ENCODE measurements at places on chromosomes 5 and 9.

DNA sequence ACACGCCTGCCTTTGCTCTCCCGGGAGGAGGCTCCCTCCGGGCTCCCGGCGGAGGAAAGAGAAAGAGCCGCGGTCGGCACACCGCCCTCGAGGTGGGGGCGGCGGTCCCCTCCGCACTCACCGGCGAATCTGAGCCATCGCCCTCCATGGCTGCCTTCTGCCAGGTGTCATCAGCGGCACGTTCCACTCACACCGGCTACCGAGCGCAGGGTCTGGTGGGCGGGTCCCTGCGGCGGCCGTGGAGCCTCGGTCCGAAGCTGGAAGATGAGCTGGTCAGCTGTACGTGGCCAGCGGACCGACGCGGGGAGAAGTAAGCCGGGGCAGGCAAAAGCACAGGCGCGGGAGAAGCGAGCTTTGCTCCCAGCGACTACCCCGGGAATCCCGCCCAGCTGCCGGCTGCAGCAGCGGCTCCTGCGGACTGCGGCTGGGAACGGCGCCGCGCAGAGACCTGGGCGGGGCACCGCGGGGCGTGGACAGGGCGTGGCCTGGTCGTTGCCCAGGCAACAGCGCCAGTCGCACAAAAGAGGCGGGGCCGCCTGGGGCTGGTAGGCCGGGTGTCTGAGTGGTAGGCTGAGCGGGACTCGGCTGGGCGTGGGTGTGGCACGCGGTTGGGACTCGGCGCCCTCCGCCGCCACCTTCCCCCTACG is at the start of gene TRIM36:
Gene TRIM36, minus strand, starts transcription at position 422 of the 647 bp plus-strand sequence. Its CDS starts 274 bp downstream, at position 148.
- DNase-seq, result peak; percentile 86

DNA sequence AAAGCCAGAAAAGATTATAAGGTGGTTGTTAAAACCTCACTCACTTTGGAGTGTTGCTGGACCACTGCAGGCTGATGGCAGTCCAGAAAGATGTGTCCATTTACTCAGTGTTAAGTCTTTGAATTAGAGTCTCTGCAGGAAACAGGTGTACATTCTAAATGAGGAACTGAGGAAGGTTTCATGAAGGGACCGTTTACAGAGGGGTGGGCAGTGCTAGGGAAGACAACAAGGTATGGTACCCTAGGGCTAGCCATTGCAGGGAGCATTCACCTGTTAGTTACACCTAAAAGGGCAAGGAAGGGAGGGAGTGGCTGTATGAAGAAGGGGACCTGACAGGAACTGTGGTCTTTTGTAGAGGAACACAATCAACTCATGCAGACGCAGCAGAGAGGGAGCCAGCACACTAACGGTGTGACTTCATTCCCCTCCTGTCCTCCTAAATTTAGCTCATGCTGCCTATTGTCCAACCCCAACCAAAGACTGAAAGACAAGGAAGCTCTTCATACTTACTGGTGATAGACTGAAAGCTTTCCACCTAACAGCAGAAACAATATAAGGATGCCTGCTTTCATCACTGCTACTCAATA is 32.2 kb upstream of the PAX5 start:
- no peak for DNase-seq

GRCh38 chr9:99264070-99264680 is 42.1 kb downstream of the SEC61B start:
- DNase-seq, result no peak

DNA sequence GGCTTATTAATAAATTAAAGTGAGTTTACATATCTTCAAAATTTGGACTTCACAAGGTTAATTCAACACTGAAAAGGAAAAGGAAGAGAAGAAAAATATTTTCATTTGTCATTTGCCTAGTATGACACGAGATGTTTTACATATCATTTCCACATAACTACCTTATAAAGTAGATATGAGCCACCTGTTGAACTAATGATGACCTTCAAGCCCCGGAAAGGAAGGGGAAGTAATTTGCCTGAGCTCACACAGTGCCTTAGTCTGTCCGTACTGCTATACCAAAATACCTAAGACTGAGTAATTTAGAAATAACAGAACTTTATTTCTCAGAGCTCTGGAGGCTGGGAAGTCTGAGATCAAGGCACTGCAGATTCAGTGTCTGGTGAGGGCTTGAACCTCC is 17.9 kb downstream of the CMYA5 start:
- DNase-seq, result no peak

DNA sequence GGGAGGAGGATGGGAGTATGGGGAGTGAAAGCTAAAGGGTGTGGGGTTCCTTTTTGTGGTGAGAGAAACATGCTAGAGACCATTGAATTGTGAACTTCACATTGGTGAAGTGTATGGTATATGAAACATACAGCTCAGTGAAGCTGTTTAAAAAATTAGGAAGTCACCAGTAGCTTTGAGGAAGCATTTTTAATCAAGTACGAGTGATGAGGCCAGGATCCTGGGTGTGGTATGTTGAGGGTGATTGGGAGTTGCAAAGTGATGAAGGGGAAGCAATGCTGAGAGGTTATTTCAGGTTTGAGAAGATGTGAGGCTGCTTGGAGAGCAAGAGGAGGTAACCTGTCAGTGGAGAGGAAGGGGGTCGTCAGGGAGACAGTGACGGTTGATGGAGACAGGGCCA is 22.7 kb upstream of the CLK4 start:
- no peak for DNase-seq

DNA sequence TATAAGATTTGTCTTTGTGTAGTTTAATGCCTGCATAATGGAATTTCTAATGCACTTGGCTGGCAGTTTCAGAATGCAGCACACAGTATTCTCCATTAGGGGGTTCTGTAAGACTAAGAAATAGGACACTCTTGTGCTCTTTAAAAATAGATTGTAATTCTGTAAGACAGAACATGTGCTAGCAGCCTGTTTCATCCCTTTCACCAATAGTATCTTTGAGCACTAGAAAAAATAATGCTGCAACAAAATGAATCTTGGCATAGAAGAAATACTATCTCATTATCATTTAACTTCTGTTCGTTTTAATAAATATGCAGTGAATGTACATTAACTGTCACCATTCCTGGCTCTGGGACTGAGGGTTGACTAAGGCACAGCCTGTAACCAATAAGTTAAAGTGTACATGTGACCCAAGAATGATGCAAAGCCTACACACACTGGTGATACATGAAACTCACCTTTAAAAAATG is 23.8 kb upstream of the ZNF622 start:
- DNase-seq, result no peak

- no peak for DNase-seq
Measured at GRCh38 chr5:95963650-95964410, 2.2 kb upstream of the ELL2 start.

GRCh38 chr9:101477736-101478135 is 42.2 kb upstream of the ALDOB start:
- no peak for DNase-seq

- DNase-seq, result no peak
Measured at GRCh38 chr9:98635374-98635773, 73.4 kb downstream of the GABBR2 start.

GRCh38 chr9:135833864-135834263 is 73.5 kb downstream of the CAMSAP1 start:
- no peak for DNase-seq

GRCh38 chr5:91095786-91096385 is 287.2 kb downstream of the ARRDC3 start:
- no peak for DNase-seq

GRCh38 chr9:131237931-131238401 is 38.3 kb downstream of the FAM78A start:
- DNase-seq, result peak; percentile 84

GRCh38 chr5:168348084-168348414 is 56.6 kb downstream of the WWC1 start:
- no peak for DNase-seq

DNA sequence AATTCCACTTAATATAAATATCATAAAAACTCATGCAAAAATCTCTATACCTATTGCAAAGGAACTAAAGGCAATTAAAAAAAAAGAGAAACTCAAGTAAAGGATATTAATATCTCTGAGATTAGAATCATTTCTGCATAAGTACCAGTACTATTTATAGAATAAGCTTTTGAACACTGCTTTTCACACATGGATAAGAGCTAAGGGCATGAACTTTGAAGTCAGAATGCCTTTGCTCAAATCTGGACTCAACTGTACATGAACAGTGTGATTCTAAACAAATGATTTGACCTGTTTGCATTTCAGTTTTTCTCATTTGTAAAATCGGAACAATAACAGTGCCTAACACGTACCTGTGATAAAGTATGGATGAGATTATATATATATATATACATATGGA is 255.9 kb downstream of the EFNA5 start:
- DNase-seq, result no peak

GRCh38 chr5:72441094-72441723 is 66.0 kb downstream of the ZNF366 start:
- DNase-seq, result no peak

GRCh38 chr5:100827481-100827889 is 75.6 kb downstream of the ST8SIA4 start:
- DNase-seq, result no peak

GRCh38 chr5:45038366-45038987 is 229.7 kb downstream of the MRPS30 start:
- DNase-seq, result no peak

DNA sequence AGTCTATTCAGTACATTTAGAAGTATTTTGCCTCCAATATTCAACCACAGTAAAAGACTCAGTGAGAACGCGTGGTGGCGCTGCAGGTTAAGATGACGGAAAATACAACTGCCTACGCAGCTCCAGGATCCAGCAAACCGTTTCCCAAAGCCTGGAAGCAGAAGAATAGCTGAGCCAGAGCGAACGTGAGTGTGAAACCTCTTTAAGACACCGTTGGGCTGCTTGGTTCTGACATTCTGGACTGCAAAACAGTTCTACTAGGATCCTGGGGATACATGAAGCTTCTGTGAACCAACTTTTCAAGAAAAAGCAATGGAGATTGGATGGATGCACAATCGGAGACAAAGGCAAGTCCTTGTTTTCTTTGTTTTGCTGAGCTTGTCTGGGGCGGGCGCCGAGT is at the start of gene PCDHB16:
Gene PCDHB16, plus strand, starts transcription at position 140 of the 400 bp plus-strand sequence. Its CDS starts 173 bp downstream, at position 313.
- no peak for DNase-seq

DNA sequence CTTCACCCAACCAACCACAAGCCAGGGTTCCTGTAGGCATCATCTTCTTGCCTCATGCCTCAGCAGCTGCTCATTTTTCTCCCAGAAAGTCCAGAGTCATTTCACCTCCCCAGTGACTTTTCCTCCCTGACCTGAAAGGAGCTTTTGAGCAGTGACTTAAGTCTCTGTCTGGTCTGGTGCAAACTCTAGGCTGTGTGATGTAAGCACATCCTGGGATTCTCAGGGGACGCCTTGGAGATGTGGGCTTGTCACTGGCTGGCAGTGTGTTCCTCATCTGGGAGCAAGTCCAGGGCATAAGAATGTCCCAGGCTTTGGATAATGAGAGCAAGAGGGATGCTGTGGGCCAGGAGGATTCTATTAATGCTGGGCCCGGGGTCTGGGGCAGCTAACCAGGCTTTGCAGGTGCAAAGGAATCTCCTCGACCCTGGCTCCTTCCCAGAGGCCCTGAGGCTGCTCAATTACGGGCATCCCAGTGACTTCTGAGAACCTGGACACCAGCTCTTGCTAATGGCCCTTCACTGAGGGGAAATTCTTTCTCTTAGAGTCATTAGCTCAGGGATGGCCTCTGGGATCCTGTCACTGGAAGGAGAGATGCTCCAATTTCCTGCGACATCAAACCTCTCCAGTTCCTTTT is 211.0 kb upstream of the PANK3 start:
- no peak for DNase-seq

DNA sequence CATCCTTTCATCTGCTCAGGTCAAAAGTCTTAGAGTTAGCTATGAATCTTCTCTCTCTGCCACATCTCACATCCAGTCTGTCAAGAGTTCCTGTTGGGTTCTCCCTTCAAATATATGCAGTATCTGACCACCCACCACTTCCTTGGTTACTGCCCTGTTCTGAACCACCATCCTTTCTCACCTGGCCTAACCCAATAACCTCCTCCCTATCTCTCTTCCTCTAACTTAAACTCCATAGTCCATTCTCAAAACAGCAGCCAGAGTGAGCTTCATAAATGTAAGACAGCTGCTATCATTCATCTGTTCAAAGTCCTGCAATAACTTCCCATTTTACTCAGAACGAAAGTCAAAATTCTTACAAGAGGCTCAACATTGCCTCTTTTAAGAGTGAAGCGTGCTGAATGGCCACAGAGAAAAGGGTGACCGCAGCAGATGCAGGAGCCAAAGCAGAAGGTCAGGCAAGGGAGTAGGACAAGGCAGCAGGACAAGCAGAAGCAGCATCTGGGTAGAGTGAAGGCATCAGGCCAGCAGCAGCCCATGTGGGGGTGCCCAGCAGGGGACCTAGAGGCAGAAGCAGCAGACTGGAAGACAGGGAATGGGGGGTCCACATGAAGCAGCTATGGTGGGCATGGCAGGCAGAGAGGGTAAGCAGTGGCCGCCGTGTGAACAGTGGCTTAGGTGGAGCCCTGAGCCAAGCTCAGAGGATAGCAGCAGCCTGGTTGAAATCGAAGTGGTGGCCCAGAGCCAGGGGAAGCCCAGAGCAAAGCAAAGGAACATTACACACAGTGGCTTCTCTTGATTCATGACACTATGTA is 39.3 kb upstream of the CDC42SE2 start:
- no peak for DNase-seq

DNA sequence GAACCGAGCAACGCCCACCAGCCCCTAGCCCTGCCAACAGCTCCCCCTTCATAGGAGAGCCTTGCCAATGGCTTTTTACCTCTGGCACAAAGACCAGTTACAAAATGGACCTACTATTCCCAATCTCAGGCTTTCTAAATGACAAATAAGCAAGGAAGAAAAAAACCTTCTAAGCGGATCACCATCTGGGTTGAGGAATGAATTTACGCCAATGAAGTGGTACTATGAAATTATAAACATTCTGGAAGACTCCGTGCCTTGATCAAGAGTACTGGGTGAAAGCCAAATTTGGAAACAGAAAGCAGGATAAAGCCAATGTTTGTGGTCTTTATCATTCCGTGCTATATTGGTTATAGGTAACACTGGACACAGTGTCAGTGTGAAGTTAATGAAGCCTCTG is 371.9 kb downstream of the NDUFS4 start:
- DNase-seq, result no peak

DNA sequence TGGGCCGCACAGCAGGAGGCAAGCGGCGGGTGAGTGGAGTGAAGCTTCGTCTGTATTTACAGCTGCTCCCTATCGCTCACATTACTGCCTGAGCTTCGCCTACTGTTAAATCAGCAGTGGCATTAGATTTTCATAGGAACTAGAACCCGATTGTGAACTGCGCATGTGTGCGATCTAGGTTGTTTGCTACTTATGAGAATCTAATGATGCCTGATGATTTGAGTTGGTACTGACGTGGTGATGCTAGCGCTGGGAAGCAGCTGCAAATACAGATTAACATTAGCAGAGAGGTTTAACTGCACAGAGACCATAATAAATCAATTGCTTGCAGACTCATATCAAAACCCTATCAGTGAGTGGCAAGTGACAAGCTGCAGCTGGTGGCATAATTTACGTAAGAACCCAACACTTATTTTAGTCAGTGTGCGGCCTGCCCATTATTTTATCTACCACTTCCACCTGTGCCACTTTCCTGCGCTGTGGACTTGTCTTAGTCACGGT is 133.4 kb upstream of the CDH9 start:
- DNase-seq, result no peak

- DNase-seq, result no peak
Measured at GRCh38 chr5:4544049-4544670, 596.0 kb upstream of the ADAMTS16 start.
